IMR-90 (cell line): ENCODE measurements at places on chromosomes 7 and 10. TPM values are rescaled to one million over a fixed set of nuclear protein-coding genes. Genes with fewer than 3 reads are reported as not detected.

Gene RSPH10B2
- total RNA-seq: not detected in 2 replicates

Gene ANXA8L1
- 0.18 and 0.28 TPM in 2 replicates for total RNA-seq

Gene RAB18
- total RNA-seq: 17.6 and 53.0 TPM in 2 replicates

- no peak for DNase-seq
These were observed 671.0 kb upstream of the FOXK1 start for GRCh38 chr7:4010923-4011656.

DNA sequence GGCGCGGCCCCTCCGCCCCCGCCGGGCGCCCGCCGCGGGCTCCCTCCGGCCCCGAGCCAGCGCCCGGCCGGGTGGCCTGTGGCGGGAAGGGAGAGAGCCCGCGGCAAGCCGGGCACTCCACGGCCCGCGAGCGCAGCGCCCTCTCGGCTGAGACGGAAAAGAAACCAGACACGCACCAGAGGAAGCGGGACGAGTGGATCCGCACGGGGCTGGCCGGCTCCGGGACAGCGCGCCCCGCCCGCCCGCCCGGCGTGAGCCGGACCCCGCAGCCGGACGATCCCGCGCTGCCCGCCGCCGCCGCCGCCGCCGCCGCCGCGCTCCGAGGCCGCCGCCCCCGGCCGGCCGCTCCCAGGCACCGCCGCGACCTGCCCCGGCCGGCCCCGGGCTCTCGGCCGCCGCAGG lies 300 bp downstream of the ARHGAP21 start:
- DNase-seq: peak; percentile 36

DNA sequence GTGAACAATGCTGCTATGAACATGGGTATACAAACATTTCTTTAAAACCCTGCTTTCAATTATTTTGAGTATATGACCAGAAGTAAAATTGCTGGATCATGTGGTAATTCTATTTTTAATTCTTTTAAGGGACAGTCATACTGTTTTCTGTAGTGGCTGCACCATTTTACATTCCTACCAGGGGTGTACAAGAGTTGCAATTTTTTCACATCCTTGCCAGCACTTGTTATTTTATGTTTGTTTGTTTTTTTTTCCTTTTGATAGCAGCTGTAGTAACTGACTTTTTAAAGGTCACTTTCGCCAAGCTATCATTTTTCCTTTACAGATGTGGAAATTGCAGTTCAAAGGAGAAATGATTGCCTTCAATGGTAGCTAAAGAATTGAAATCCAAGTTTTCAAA lies 99.5 kb downstream of the GPR85 start:
- DNase-seq: no peak

DNA sequence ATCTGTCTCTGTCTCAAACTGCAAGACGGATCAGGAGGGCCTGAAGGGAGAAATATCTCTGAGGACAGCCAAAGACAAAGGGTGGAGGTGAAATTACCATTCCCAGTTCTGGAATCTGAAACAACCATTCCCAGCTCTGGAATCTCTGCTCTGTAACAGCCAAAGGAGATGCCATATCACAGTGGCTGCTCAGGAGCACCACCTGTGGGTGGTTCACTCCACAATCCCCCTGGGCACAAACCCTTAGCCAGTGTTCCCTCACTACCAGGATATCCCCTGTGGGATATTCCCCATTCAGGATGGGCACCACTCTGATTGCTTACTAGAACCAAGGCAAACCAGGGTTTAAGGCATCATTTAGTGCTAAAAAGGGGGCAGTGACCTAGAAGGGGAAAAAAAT lies 199.0 kb downstream of the HTR7 start:
- no peak for DNase-seq

GRCh38 chr7:121519548-121520521 lies 123.7 kb upstream of the FAM3C start:
- no peak for DNase-seq

GRCh38 chr7:127258111-127258510 lies 5.4 kb upstream of the GRM8 start:
- DNase-seq: no peak

GRCh38 chr7:116342125-116342524 lies 131.8 kb downstream of the TES start:
- DNase-seq: peak; percentile 70

GRCh38 chr7:101553771-101554445 lies 75.2 kb downstream of the MYL10 start:
- DNase-seq: no peak

DNA sequence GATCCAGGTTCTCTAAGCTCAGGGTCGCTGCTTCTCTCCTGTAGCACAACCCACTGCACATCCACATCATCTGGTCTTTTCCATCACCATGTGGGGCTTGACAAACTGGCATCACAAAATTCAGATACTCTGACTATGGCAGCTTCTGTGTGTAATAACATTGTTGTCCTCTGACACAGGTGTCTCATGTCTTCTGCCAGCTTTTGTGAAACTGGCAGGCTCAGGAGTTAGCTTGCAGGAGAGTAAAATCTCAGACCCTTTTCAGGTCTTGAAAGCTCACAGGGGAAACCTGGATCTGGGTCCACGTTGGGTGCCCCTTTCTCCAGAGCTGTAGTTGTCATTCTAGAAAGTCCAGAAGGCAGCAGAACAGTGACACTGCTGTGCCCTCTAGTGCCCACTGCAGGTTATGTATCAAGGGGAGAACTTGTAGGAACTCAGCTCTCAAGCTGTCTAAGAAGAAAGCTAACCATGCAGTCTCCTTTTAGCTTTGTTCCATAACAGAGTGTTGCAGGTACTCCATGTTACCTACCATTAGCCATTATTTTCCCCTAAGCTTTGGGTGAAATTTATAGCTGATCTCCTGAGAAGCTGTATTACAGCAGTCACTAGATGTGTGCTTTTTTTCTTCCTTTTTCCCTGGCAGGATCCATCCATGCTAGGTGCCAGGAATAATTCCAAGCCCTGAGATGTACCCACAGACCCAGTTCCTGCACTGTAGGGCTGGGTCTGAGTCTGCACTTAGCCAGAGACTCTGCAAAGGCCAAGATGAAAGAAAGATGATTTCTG lies 102.7 kb downstream of the ZNF248 start:
- DNase-seq: no peak

GRCh38 chr10:70932392-70933196 lies 44.2 kb upstream of the PCBD1 start:
- DNase-seq: no peak

GRCh38 chr7:33196221-33196620 lies 66.9 kb downstream of the BBS9 start:
- DNase-seq: peak; percentile 8

GRCh38 chr10:132477066-132477397 lies 60.6 kb upstream of the INPP5A start:
- DNase-seq: no peak

- DNase-seq: no peak
These were observed 45.7 kb upstream of the GJD4 start for GRCh38 chr10:35559416-35559815.
